GM04503 (cell line): ENCODE measurements at places on chromosomes 12 and 14.
A peak's percentile ranks its signal among the peaks of the same experiment; 100 is the strongest.

- DNase-seq, result no peak
Measured at GRCh38 chr14:105061428-105062047, 3.7 kb downstream of the GPR132 start.

GRCh38 chr14:81120501-81120900 is 100.3 kb downstream of the GTF2A1 start:
- DNase-seq, result no peak

DNA sequence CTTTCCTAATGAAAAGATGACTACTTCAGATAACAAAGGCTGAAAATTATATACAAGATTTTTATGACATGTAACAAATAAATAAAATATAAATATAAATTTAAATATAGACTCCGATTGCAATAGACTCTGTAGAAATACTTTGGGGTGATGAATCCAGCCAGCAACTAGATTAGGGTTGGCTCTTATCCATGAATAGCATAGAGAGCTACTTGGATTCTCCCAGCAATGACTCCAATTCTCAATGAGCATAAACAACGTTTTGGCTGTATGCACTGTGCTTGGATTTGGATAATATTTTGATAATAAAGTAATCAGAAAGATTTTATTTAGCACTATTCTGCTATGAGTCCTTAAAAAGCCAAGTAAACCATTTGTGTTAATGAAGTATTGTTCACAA is 58.0 kb upstream of the LRFN5 start:
- DNase-seq, result no peak

- DNase-seq, result no peak
Measured at GRCh38 chr12:112894128-112894527, 12.6 kb upstream of the OAS1 start.

DNA sequence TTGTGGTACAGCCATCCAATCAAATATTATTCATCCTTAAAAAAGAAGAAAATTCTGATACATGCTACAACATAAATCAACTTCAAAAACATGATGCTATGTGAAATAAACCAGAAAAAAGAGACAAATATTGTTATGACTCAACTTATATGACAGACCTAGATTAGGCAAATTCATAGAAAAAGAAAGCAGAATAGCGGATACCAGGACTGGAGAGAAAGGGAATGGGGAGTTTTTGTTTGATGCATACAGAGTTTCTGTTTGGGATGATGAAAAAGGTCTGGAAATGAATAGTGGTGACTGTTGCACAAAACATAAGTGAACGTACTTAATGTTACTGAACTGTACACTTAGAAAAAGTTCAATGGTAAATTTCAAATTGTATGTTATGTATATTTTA is 82.3 kb downstream of the SPPL3 start:
- DNase-seq, result no peak

- DNase-seq, result no peak
Measured at GRCh38 chr12:89461649-89462612, 62.7 kb downstream of the GALNT4 start.

GRCh38 chr12:76618031-76618430 is 58.5 kb upstream of the OSBPL8 start:
- no peak for DNase-seq

- DNase-seq, result no peak
Measured at GRCh38 chr12:94308612-94309011, 151.1 kb downstream of the CEP83 start.

- DNase-seq, result no peak
Measured at GRCh38 chr12:112330706-112331105, 51.5 kb downstream of the HECTD4 start.

GRCh38 chr14:65079201-65079600 is 23.1 kb downstream of the MAX start:
- DNase-seq, result no peak

DNA sequence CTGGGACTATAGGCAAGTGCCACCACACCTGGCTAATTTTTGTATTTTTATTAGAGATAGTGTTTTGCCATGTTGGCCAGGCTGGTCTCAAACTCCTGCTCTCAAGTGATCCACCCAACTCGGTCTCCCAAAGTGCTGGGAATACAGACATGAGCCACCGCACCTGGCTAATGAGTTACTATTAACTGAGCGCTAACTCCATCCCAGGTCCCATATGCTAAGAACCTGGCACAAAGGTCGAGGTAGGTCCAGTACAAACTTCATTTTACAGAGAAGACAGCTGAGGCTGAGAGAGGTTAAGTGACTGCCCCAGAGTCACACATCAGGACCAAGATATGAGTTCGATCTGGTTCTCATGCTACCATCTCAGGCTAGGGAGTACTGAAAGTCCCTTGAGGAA is 4.5 kb upstream of the PLA2G1B start:
- no peak for DNase-seq

DNA sequence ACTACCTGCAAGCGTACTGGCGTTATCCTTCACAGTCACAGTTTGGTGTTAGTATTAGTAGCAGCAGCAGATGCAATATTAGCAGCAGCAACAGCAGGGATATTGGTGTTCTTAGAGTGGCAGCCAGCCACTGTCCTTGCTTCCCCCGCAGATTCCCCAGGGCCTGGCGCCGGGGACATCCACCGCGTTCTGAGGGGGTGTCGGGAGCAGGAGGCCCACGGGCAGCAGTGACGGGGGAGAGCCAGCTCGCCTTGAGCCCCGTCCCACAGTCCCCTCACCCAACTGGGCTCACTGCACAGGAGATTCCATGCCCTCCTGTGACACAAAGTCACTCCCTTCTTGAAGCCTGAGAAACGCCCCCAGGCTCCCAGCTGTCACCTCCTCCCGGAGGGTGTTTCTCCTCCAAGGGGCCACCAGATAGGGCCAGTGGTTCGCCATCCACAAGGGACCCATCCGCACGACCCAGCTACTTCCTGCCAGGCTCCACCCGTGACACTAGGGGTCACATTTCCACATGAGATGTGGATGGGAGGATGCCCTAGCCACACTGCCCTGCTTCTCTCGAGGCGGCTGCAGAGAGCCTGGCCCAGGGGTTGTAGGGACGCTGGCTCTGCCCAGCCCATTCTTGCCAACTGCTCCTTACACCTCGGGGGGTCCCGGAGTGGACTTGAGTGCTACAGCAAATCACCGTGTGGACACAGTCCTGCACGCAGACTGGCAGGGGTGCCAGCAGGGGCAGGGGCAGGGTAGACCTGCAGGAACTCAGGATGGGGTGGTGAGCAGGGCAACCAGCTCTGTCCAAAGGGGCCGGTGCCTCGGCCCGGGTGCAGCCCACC is 123.1 kb downstream of the PIWIL1 start:
- no peak for DNase-seq

DNA sequence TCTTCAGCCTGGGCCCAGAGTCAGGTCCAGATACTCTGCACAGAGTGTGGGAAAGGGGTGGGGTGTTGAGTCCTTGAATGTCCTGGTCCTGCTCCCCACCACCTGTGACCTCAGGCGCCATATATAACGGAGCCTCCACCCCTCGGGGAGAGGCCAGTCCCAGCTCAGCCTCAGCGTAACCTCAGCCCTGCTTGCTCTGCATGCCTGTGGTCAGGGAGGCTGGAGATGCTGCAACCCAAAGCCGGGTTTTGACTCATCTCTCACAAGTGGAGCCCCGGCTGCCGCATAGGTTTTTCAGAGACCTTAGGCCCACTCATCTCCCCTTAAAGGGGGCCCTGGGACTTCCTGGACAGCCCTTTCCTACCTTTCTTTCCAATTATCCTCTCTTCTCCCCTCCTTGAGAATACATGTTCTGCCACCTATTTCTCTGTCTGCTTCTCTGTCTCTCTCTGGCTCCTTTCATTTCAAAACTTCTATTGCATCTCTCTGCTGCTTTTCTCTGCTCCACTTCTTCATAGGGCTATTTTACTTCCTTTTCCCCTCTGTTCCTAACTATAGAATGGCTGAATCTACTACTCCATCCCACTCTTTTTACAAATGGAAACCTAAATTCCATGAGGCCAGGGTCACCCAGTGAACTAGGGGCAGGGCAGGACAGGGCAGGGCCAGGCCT is 1.2 kb downstream of the ITGB7 start:
- DNase-seq, result peak; percentile 65
